ENCODE measurements at places on chromosomes 5 and 9. TPM values are rescaled to one million over a fixed set of nuclear protein-coding genes. Genes with fewer than 3 reads are reported as not detected.

DNA sequence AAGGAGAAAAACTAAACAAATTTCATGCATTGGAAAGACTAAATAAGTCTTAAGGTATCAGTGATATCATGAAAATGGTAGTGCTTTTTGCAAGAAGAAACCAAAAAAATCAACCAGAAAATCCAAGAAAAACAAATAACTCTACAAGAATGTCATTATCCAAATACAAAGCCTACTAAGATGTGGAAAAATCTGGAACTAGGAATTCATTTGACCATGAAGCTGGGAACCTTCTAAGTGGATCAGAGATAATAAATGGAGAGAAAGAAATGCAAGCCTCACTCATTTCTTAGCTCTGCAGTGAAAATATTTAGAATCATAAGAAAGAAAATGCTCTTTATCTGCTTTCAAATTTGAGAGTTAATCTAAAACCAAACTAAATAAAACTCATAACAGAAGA is 51.3 kb downstream of the RASEF start:
- H3K36me3 ChIP-seq = no peaks in the 10 kb centered on the region
- no peaks in the 10 kb centered on the region for H3K27me3 ChIP-seq
- H3K4me1 ChIP-seq = no peaks in the 10 kb centered on the region
- DNase-seq = no peak

GRCh38 chr9:22054076-22054475 is 45.0 kb upstream of the CDKN2B start:
- no peaks in the 10 kb centered on the region for H3K27me3 ChIP-seq
- H3K27ac ChIP-seq = no peak overlapping the region
- H3K36me3 ChIP-seq = no peaks in the 10 kb centered on the region
- peaks cover 11% of the 10 kb centered on the region for H3K4me1 ChIP-seq
- no peak for DNase-seq

GRCh38 chr9:89328064-89328463 is 9.8 kb downstream of the SECISBP2 start:
- H3K36me3 ChIP-seq = peaks cover 15% of the 10 kb centered on the region
- H3K27ac ChIP-seq = no peak overlapping the region
- DNase-seq = no peak
- H3K4me3 ChIP-seq = no peak overlapping the region

GRCh38 chr9:81083067-81083466 is 606.3 kb downstream of the TLE1 start:
- no peak for DNase-seq
- no peak overlapping the region for H3K27ac ChIP-seq
- H3K36me3 ChIP-seq = no peaks in the 10 kb centered on the region

Gene NDOR1
- 2.2 TPM for total RNA-seq

GRCh38 chr5:1140171-1140817 is 28.4 kb upstream of the SLC12A7 start:
- no peaks in the 10 kb centered on the region for H3K36me3 ChIP-seq
- no peak overlapping the region for H3K4me3 ChIP-seq
- H3K27ac ChIP-seq = no peak overlapping the region

DNA sequence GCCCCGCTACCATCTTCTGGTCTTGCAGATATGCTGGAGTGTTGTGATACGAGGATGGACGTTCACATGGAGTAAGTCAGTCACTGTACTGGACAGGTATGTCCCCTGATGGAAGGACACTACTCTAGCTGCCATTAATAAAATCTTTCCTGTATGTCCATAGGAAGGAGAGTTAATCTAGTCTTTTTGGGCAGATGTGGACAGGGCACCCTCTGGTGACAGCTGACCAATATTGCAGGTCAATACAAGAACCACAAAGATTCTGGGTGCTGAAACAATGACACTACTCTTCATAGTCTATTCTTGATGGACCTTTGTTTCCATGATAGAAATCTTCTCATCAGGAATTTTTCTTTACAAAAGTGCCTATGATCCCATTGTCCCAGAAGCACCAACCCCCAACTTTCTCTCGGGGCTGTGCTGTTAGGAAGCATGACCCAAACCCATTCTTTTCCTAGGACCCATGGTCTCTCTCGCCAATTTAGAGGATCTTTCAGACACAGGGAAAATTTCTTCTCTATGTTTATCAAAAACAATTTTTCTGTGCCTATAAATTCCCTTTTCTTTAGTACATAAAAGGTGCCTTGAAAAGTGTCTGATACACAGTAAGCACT is 376.9 kb downstream of the DTWD2 start:
- no peaks in the 10 kb centered on the region for H3K27me3 ChIP-seq
- H3K4me3 ChIP-seq = no peak overlapping the region
- no peak overlapping the region for H3K27ac ChIP-seq
- DNase-seq = no peak

Gene ECPAS
- total RNA-seq = 273 TPM

Gene TMEM174
- not detected for total RNA-seq

Measured in psoas muscle (tissue), 8 donors.